T-helper 2 cell treated with Interferon-gamma antibody and Interleukin-4, amounts not matched to agents 5 μg/mL and 100 μg/mL, for 36 hours (primary cell): ENCODE measurements at places on chromosomes 11 and 22.

DNA sequence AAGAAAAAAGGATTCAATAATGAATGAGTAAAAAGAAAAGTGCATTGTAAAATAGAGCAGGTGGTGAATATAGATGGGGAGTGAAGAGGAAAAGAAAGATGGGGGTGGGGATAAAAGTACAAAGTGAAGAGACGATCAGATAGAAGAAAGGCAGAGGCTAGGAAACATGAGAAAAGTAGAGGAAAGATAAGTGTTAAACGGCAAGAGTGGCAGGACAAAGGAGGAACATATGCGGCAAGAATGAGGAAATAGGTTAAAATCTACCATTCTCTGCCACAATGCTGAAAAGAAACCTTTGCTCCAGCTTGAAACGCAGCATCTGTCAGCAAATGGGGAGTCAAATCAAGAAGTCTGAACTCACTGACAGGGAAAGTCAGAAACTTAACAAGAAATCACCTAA lies 6.8 kb downstream of the FUT4 start:
- DNase-seq: no peak

GRCh38 chr22:29713156-29713727 lies 6.6 kb upstream of the CABP7 start:
- no peak for DNase-seq

DNA sequence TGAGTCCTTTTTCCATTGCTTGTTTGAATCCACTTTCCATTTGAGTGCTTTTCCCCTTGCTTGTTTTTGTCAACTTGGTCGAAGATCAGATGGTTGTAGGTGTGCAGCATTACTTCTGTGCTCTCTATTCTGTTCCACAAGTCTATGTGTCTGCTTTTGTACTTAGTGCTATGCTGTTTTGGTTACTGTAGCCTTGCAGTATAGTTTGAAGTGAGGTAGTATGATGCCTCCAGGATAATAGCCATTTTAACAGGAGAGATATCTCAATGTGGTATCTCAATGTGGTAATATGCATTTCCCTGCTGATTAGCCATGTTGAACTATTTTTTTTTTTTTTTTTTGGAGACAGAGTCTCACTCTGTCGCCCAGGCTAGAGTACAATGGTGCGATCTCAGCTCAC lies 16.7 kb downstream of the ACRV1 start:
- no peak for DNase-seq

GRCh38 chr22:29753808-29754657 lies 12.8 kb downstream of the ZMAT5 start:
- no peak for DNase-seq

DNA sequence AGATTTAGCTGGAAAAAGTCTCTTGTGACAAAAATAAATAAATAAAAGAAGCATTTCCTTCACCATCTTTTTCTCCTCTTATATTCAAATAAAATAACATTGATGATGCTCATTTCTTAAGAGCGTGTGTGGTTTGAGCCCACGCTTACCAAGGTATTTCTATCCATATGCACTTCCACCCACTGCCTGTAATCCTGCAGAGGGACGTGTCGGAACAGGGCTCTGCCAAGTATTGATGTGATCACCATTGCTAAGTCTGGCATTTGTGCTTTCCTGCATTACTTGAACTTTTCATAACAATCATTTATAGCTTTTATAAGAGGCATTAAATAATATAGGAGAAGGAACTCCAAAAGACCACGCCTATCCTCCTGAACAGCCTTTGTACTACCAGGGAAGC lies 107.6 kb downstream of the SHANK2 start:
- DNase-seq: no peak

DNA sequence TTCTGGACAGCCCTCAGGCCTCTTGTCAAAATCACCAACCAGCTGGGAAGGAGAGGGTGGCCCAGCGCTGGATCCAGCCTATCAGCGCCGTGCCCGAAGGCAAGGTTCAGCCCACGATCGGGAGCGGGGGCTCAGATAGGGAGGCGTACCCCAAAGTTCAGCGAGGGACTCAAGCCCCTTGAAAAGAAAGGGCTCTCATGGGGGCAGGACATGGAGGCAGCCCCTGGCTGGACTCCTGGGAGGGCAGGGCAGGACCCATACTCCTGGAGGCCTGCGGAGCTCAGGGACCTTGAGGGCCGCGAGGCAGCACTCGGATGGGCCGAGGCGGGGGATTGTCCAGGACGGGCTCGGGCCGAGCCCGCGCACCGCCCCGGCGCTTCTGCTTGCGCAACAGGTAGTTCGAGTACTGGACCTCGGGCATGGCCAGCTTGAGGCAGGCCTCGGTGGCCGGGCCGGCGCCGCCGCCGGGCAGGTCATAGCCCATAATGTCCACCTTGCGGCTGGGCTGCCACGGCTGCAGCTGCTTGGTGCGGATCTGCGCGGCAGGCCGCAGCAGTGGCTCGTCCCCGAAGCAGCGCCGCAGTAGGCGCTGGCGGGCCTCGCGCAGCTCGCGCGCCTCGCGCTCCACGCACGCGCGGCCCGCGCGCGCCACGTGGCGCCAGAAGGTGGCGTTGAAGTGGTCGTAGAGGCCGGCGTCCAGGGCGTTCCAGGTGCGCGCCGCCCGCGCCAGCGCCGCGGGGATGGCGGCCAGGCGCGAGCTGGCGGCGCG lies 6.5 kb downstream of the GAL3ST3 start:
- no peak for DNase-seq

DNA sequence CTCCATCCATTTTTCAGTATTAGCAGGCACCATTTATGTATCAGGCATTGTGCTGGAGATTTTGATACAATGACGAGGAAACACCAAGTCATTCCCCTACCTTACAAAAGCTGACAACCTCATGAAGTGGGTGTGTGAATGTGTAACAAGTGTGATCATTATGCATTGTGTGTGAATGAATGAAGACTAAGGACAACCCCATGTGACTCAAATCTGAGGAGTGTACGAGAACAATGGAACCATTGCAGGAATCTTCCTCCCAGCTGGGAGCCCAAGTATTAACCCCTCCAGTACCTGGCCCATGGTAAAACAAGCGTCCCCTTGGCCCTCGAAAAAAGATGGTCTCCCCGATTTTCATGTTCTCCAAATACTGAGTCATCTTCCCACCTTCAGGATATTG lies 4.4 kb downstream of the CYB5R2 start:
- DNase-seq: no peak

- DNase-seq: no peak
Measured at GRCh38 chr11:68010090-68011041, at the start of gene ALDH3B1. TSS of gene ALDH3B1 (plus strand) at chr11:68010327. CDS start at chr11:68015298, 4,971 bp downstream.

- no peak for DNase-seq
Measured at GRCh38 chr22:27747396-27748221, 53.9 kb downstream of the MN1 start.

- DNase-seq: no peak
Measured at GRCh38 chr11:70594606-70595005, 196.3 kb downstream of the CTTN start.

- no peak for DNase-seq
Measured at GRCh38 chr11:2474059-2474901, 29.5 kb downstream of the KCNQ1 start.

DNA sequence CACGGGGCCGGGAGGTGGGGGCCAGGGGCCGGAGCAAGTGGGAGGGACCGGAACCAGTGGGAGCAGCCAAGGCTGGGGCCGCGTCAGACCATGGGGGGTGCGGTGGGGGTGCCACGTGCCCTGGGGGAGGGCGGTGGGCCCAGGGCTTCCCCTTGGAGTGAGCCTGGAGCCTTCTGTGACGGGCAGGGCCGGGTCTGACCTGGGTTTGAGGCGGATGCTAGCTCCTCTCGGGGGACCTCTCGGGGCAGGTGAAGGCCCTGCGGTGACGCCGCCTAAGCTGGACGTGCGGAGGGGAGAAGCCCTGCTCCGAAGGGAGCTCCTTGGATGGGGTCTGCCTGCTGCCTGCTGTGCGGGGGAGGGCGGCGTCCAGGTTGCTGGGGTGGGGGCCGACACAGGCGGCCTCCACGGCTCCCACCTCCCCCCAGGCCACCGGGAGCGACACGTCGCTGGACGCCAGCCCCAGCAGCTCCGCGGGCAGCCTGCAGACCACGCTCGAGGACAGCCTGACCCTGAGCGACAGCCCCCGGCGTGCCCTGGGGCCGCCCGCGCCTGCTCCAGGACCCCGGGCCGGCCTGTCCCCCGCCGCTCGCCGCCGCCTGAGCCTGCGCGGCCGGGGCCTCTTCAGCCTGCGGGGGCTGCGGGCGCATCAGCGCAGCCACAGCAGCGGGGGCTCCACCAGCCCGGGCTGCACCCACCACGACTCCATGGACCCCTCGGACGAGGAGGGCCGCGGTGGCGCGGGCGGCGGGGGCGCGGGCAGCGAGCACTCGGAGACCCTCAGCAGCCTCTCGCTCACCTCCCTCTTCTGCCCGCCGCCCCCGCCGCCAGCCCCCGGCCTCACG lies 115.0 kb downstream of the CACNA1I start:
- no peak for DNase-seq

GRCh38 chr11:132257871-132258270 lies 887.5 kb downstream of the NTM start:
- DNase-seq: no peak

DNA sequence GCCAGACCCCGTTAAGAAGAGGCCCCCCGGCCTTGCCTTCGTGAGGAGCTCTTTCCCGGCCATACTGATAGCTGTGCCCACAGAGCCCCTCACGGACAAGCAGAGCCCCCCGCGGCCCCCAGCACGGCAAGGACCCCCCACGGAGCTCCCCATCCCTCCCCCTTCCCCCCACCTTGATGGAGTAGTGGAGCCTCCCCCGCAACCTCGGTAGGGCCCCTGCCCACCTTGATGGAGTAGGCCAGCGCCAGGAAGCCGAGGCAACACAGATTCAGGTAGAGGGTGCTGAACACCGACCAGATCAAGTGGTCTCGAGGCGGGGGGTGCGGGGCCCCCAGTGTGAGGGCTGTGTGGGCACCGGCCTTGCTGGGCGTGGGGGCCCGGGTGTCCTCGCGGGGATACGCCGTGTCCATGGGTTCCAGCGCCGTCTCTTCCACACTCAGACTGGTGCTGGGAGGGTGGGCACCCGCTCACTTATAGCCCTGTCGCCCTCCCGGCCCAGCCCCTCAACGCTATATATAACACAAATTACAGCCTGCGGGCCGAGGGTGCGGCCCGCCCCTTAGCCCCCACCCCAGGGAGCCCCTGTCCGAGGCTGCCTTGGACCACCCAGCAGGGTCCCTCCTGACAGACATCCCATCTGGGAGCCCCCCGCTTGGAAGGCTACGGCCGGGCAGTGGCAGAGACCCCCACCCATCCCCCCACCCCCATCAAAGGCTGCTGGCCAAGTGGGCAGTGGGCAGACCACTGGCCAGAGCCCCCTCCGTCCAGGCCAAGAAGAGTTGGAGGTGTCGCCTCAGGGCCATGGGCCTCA lies at the start of gene IFITM5:
IFITM5 (minus strand) TSS at position 446 of the 811 bp plus-strand sequence; CDS start at position 410, 36 bp downstream.
- no peak for DNase-seq

DNA sequence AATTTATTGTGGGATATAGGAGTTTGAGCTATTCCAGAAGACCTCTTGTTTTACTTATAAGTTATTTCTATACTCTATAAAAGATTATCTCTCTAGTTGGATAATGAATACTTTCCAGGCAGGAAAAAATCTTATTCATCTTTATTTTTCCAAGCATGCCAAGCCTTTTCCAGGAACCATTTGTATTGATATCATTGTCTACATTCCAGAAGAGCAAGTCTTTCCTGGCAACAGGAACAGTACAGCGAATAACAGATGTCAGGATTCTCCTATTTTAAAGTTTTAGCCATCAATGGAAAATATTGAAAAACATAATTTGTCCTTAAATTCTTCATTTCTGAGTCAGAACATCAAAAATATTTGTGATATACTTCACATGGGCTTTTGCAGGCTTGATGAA lies 5.2 kb upstream of the NXPE1 start:
- no peak for DNase-seq

GRCh38 chr11:103111400-103111799 lies 2.2 kb downstream of the DYNC2H1 start:
- DNase-seq: no peak

DNA sequence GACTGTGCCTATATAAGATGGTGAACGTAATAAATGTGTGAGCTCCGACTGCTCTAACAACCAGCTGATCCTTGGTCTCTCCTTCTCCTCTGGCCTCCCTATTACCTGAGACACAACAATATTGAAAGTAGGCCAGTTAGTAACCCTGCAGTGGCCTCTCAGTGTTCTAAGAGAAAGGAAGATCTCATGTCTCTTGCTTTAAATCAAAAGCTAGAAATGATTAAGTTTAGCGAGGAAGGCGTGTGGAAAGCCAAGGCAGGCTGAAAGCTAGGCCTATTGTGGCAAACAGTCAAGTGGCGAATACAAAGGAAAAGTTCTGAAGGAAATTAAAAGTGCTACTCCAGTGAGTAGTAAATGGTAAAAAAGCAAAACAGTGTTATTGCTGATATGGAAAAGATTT lies 39.5 kb downstream of the HIPK3 start:
- no peak for DNase-seq

GRCh38 chr22:28006271-28006670 lies 87.2 kb upstream of the PITPNB start:
- no peak for DNase-seq

DNA sequence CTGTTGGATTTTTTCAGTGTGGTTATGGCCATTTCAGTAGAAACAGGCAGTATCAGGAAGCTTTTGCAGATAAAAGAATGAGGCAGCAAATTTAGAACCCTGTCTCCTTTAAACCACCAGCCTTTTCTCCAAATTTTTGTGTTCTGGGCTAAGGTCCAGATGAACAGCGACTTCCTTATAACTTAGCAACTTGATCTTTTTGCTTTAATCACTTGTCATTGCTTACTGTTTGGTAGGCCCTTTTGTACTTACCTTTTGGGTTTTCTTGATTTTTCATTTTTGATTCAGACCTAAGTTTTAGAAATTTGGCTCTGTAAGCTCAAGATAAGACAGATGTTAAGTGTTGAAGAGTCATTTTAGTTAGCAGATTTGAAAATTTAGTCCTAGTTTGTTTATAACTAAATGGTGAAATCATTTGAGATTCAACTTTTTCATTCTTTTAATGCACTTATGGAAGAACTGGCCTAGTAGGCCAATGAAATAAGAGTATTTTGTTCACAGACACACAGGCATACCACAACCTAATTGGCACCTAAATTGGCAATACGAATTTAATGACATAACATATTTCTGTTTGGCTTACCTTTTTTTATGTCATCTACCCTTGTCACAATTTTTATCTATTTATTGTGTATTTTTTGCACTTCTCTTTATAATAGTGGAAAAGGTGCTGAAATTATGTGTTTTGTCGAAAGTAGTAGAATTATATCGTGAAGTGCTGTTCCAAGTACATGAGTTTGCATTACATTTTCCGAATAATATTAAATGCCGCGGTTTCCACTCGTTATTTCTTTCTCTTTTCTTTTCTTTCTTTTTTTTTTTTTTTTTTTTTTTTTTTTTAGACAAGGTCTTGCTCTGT lies 2.1 kb downstream of the RTN3 start:
- no peak for DNase-seq

- no peak for DNase-seq
Measured at GRCh38 chr22:37848587-37849088, 581 bp upstream of the EIF3L start.

- no peak for DNase-seq
Measured at GRCh38 chr11:34614344-34615104, 6.4 kb upstream of the EHF start.
